Esophagus squamous epithelium (tissue), 5 donors: ENCODE measurements at places on chromosomes 6 and 20.

- DNase-seq, result no peak
Measured at GRCh38 chr6:126665551-126665950, 325.6 kb downstream of the CENPW start.

GRCh38 chr20:40706977-40707582 is 18.0 kb upstream of the MAFB start:
- DNase-seq, result no peak

DNA sequence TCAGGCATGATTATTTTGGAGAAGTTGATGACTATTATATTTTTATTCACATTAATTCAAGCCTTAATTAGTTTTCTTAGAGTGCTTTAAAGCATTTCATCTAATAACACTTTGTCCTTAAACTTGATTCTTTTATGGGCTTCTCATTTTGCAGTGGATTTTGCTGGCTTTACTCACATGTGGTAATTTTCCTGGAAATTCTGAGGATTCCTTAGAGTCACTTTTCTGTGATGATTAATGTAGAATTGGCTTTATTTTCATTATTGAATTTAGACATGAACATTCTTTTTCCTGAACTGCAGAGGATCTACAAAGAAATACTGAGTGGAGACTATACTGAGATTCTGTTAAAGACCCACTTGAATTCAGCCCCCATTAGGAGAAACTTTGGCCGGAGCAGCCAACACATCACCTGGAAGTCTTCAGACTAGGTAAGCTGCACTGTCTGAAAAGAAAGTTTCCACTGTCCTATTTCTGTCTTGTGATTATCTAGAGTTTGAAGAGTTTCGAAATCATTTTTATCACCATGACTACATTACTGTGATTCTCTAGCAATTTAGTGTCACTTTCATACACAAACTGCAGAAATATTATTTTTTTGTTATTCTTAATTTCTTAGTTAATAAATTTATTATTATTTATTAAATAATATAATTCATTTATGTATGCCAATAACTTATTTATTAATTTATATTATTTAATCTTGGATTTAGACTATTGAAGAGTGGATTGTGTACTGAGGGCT is 1.9 kb downstream of the RFPL4B start:
- no peak for DNase-seq

GRCh38 chr6:42316981-42317380 is 99.3 kb upstream of the MRPS10 start:
- no peak for DNase-seq

DNA sequence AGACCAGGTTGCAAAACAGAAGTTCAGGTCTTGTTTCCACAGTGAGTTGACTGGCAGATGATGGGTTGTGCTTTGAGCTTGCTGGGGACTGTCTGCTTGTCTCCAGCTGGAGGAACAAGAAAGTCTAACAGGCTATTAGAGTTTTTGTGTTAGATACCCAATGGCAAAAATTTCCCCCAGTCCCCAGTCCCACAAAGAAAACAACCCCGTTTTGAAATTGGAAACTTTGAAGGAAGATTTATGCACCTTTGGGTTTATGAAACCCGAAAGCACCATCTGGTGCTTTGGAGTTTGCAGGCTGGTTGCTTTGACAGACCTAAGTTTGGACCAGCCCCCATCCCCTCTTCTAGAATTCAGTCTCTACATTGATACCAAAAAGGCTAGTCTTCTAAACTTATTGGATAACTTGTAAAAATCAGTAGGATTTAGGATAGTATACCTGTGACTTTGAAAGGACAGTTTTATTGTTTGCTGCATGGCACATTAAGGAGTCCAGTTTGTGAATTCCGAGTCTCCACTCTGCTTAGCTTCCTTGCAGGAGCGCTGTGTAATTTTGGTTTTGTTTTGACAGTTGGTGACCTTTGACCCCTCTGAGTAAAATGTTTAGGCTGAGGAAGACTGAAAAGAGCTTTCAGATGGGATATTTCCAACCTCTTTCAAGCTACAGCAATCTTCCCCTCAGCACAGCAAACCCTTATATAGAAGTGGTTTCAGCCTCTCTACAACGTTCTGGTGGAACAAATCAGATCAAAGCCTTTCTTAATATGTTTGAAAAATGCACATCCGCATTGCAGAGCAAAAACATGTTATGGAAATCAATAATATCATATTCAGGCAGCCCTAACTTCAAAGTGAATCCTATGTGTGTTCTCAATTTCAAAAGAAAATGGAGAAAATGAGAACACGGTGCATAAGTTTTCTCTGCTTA is 25.5 kb upstream of the PRL start:
- no peak for DNase-seq

GRCh38 chr20:59471653-59472421 is 132.5 kb upstream of the PHACTR3 start:
- DNase-seq, result no peak

GRCh38 chr6:134172706-134173365 is 120.4 kb upstream of the SLC2A12 start:
- DNase-seq, result no peak

DNA sequence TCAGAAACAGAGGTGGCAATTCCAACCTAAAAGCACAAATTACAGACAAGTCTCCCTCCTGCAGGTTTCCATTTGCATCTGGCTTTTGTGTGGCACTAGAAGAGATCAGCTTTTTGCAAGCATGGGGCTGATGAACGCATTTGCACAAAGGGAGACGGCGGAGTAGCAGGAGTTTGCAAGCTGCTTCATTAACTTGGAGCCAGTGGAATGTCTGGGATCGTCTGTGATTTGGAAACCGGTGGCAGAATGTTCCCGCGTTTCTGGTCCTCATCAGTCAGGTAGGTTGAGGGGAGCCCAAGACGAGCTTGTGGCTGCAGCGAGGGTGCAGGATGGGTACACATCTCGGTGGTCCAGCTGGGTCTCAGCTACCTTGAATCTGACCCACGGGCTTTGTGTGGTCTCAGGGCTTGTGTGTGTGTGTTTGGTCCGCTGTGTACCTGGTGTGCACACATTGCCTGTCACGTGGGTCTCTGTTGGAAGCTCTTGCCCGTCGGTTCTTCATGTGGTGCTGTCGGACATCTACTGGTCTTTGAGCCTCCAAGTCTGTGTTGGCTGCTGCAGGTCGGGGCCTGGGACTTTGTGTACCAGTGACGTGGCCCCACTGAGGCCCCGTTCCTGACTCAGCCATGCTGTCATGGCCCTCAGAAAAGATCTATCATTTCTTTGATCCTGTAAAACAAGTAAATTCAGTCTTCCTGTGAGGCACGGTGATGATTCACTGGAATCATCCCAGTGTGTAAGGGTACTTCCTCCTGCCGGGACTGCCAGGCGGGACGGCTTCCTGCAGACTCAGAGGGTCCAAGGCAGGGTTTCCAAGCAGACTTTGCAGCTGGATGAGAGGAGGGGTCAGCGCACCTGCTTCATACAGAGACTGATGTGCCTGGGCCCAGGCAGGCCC is 12.4 kb upstream of the MYT1 start:
- no peak for DNase-seq

DNA sequence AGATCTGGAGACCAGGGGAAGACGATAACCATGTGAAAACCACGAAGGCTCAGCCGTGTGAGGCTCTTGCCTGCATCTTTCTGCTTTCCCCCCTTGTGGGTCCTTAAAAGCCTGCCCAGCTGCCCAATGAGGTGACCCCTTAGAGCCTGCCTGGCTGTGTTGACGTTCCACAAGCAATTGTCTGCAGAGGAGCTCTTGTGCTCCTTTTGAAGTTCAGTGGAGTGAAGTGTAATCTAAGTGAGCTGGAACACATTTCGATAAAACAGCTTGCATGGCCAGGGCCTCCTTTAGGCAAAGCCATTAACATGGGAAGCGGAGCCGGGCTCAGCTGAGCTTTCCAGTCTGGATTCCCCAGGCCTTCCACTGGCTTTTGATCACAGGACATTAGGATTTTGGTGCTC is 27.3 kb upstream of the TCP11 start:
- no peak for DNase-seq

DNA sequence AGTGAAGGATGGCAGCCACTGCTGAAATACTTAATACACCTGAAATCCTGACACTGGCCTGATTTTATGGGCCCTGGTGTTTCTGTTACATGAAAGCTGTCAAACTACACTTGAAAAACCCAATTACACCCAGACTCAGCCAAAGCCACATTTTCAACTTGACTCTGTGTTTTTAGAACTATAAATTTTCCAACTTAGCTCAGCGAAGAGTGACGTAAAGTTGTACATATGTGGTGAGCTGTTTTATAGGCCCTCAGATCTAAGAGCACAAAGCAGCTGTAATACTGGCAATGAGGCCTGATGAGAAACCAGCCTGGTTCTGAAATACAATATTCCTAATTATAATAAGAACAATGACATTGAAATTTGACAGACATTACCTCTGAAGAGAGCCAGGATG is 18.6 kb downstream of the SCML4 start:
- no peak for DNase-seq

DNA sequence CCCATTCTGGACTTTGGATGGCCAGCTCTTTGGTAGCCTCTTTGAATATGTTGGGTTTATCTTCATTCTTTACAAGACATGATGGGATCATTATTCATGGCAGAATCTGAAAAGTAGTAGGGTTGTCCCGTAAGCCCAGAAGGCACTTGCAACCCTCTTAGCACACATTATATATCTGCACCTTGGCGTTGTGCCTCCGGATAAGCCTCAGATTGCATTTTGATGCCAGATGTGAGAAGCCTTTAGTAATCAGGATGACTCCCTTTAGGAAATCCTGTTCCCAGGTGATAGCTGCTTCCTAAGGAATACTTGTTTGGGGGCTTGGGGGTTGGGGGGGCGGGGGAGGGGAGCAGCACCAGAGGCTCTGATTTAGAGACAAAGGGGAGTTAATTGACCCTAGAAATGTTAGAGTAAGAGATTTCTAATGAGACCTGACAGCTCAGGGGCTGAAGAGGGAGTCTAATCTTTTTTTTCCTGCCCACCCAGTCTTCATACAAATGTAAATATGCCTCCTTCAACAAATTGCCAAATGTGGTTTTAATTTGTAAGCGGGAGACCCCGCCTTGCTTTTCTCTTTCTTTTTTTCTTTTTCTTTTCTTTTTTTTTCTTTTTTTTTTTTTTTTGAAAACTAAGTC is 55.1 kb downstream of the JAG1 start:
- no peak for DNase-seq

- DNase-seq, result no peak
Measured at GRCh38 chr20:14643556-14643955, 306.1 kb upstream of the FLRT3 start.

GRCh38 chr20:47272893-47273590 is 83.5 kb downstream of the ZMYND8 start:
- DNase-seq, result no peak

GRCh38 chr6:157808405-157808950 is 14.6 kb upstream of the SNX9 start:
- no peak for DNase-seq

- DNase-seq, result no peak
Measured at GRCh38 chr6:143556529-143556928, 45.0 kb upstream of the FUCA2 start.

- DNase-seq, result no peak
Measured at GRCh38 chr6:13425270-13425873, 62.0 kb downstream of the GFOD1 start.

DNA sequence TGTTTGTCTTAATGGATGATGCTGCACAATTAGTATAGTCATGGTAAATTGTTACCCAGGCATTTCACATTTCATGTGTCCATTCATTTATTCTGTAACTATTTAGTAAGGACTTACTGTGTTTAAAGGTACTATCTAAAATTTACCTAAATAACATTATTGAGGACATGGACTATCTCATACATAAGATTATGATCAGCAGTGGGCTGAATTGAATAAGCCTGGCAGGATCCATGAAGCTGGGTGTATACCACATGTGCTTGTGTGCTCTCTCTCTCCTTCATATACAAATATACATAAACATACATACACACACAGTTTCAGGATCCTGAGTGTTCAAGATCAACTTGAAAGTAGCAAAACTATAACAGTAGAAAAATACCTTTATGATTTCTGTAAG is 595.4 kb downstream of the EPM2A start:
- no peak for DNase-seq
